D341Med (cell line): ENCODE measurements at places on chromosomes 4 and X.

GRCh38 chr4:108840426-108840975 is 77.6 kb upstream of the ETNPPL start:
- DNase-seq: no peak

- no peak for DNase-seq
Observed at GRCh38 chr4:6943012-6943884, 33.6 kb downstream of the TBC1D14 start.

- DNase-seq: peak; percentile 50
Observed at GRCh38 chr4:44493924-44494323, 45.3 kb upstream of the KCTD8 start.

- no peak for DNase-seq
Observed at GRCh38 chr4:168569066-168569930, 72.4 kb downstream of the PALLD start.

DNA sequence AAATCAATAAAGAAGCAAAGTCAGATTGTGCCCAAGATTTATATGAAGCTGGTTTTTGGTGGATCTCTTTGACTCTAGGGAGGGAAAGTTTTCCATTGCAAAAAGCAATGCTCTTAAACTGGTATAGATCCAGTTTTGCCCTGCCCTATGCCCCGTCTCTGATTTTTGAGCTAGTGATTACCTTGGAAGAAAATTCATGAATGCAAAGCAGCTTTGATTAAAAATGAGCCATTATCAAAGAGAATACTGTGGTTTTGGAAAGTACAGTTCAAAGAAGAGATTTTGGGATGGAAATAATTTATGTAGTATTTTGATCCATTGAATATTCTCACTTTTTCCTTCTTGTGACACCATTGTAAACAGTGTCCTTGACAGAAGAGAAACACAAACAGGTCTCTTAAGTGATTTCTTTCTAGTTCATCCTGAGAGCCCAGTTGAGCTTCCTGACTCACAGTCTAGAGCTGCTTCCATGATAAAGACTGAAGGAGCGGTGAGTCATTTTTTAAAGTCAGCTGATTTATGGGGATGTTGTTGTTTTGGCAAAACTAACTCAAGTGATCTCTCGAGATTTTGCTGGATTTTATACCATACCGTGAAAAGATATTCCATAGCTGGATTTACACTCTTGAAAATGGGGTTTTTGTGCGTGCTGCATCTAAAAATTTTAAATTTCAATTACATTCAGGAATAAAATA is 76.7 kb downstream of the AFF1 start:
- no peak for DNase-seq

DNA sequence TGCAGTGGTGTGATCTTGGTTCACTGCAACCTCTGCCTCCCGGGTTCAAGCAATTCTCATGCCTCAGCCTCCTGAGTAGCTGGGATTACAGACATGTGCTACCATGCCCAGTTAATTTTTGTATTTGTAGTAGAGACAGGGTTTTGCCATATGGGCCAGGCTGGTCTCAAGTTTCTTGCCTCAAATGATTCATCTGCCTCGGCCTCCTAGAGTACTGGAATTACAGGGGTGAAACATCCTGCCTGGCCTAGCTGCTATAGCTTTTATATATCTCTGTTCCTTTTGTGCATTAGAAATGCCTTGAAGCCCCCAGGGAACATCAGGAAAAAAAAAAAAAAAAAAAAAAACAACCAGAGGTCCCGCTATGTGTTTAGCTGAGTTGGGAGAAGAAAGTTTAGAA is 34.8 kb downstream of the UBE2K start:
- DNase-seq: no peak

DNA sequence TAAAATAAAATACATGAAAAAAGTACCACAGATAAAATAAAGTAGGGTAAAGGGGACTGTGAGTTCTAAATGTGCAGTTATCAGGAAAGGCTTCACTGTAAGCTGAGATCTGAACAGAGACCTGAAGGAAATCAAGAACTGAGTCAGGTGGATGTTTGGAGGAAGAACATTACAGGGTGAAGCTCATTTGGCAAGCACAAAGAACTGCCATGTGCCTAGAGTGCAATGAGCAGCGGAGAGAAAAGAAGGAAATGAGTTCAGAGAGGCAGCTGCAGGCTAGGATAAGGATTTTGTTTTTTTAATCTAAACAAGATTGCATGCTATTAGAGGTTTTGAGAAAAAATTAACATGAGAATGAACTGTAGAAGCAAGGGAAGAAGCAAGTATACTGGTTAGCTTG is 373.1 kb downstream of the STPG2 start:
- DNase-seq: no peak

- DNase-seq: no peak
Observed at GRCh38 chr4:123786163-123786915, 389.7 kb downstream of the SPRY1 start.

- no peak for DNase-seq
Observed at GRCh38 chrX:38837389-38837788, 36.1 kb downstream of the MID1IP1 start.

GRCh38 chrX:77426811-77427210 is 20.4 kb upstream of the FGF16 start:
- DNase-seq: no peak
